CD4-positive, alpha-beta memory T cell (primary cell): ENCODE measurements at places on chromosomes 5 and 9. TPM values are rescaled to one million over a fixed set of nuclear protein-coding genes. Genes with fewer than 3 reads are reported as not detected.

- no peak overlapping the region for H3K27ac ChIP-seq
- no peaks in the 10 kb centered on the region for H3K36me3 ChIP-seq
- H3K4me1 ChIP-seq = peaks cover 93% of the 10 kb centered on the region
- DNase-seq = no peak
Measured at GRCh38 chr9:99114049-99114440, 9.1 kb downstream of the TGFBR1 start.

DNA sequence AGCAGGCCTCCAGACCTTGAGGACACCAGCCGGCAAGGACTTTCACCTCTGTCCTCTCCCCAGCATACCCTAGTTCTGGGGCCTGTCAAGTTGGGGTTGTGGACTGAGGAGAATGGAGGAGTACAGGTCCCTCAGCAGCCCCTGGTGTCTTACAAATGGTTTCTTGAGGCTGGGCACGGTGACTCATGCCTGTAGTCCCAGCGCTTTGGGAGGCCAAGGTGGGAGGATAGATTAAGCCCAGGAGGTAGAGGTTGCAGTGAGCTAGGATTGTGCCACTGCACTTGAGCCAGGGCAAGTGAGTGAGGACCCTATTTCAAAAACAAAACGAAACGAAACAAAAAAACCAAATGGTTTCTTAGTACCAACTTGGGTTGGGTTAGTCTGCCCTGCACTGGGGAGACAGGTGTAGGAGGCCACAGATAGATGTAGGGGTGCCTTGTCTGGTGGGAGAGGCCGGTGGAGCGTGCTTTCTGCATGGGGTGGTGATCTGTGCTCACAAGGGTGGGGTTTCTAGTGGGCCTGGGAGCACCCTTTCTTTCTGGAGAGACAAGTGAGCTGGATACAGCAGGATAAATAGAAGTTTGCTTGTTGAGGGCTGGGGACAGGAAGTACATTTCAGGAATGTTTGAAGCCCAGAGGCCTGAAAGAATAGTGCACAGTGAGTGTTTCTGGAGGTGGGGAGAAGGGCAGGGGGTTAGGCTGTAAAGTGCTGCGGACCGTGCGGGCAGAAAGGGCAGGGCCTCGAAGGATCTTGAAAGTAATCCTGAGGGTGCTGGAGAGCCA, 37.7 kb upstream of the PSD2 start:
- H3K4me1 ChIP-seq = peaks cover 13% of the 10 kb centered on the region
- H3K4me3 ChIP-seq = no peak overlapping the region
- no peak for DNase-seq
- H3K27me3 ChIP-seq = peaks cover 24% of the 10 kb centered on the region
- no peak overlapping the region for H3K27ac ChIP-seq
- H3K36me3 ChIP-seq = no peaks in the 10 kb centered on the region

- H3K27me3 ChIP-seq = no peaks in the 10 kb centered on the region
- no peak for DNase-seq
- no peaks in the 10 kb centered on the region for H3K36me3 ChIP-seq
- H3K4me3 ChIP-seq = no peak overlapping the region
- H3K4me1 ChIP-seq = no peaks in the 10 kb centered on the region
Measured at GRCh38 chr9:27701016-27701415, 127.7 kb upstream of the C9orf72 start.

- no peak for DNase-seq
- peaks cover 19% of the 10 kb centered on the region for H3K36me3 ChIP-seq
- no peak overlapping the region for H3K27ac ChIP-seq
- H3K27me3 ChIP-seq = no peaks in the 10 kb centered on the region
- peaks cover 39% of the 10 kb centered on the region for H3K4me1 ChIP-seq
- no peak overlapping the region for H3K4me3 ChIP-seq
Measured at GRCh38 chr5:140642718-140643117, 3.5 kb downstream of the TMCO6 start.

GRCh38 chr5:116411101-116411571, 163.5 kb downstream of the SEMA6A start:
- H3K36me3 ChIP-seq = no peaks in the 10 kb centered on the region
- H3K27ac ChIP-seq = no peak overlapping the region
- H3K4me1 ChIP-seq = no peaks in the 10 kb centered on the region

Gene MFAP3
- total RNA-seq = 25.4 TPM

DNA sequence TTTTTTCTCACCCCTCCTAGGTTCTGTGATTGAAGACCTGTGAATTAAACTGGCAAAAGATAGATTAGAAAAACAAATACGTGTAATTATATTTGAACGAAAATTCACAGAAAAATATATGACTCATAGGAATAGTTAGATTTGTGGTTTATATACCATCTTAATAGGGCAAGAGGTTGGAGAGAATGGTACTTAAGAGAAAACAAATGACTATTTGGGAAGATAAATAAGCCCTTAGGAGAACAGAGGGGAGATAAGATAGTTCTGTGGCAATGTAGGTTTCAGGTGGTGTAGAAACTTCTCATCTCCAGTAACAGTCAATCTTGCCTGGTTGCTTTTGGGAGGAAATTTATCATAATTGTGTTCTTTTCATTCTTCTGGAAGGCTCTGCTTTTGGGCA, 122.0 kb downstream of the PRDM9 start:
- no peak overlapping the region for H3K27ac ChIP-seq
- no peaks in the 10 kb centered on the region for H3K4me1 ChIP-seq
- no peaks in the 10 kb centered on the region for H3K27me3 ChIP-seq
- no peak overlapping the region for H3K4me3 ChIP-seq
- DNase-seq = no peak

DNA sequence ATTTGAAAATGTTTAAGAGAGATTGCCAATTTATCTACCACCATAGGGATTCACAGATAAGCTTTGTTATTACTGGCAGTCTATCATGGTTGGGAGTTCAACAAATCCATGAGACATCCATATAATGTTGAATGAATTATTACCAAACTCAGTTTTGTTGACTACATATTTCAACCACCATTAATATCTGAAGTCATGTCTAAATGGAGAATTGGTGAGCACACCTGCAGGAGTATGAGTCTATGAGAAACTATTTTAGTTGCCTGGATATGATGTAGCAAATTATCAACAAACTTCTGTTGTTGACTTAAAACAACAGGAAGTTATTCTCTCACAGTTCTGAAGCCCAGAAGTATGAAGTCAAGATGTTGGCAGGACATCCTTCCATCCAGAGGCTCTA, 126.8 kb upstream of the FBXL7 start:
- H3K36me3 ChIP-seq = no peaks in the 10 kb centered on the region
- H3K27me3 ChIP-seq = no peaks in the 10 kb centered on the region
- no peak for DNase-seq
- no peak overlapping the region for H3K4me3 ChIP-seq
- no peaks in the 10 kb centered on the region for H3K4me1 ChIP-seq

Gene CBY3
- total RNA-seq = 0.58 TPM

GRCh38 chr5:113202746-113203716, 226.4 kb downstream of the DCP2 start:
- H3K27ac ChIP-seq = no peak overlapping the region
- no peaks in the 10 kb centered on the region for H3K27me3 ChIP-seq
- H3K36me3 ChIP-seq = no peaks in the 10 kb centered on the region
- no peak overlapping the region for H3K4me3 ChIP-seq
- no peak for DNase-seq

DNA sequence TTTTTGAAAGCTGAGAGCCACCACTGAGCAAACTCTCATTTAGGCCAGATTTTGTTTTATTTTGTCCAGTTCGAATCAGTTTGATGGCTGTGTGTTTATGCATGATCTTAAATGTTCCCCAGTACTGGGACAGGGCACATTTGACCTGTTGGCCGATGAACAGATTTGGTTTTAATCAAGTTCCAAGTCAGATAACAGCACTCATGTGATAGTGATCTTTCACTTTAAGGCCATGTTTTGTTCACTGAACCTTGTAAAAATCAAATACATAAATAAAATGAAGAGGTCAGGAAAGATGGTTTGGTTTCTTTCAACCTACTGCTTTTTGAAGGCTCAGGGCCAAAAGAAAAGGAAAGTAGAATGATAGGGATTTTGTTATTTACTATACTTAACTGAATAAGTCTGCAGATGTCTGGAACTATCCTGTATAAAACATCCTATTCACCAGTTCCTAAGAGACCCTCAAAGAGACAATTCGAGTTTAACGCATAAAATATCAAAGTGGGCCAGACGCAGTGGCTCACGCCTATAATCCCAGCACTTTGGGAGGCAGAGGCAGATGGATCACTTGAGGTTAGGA, 77.2 kb downstream of the PGM5 start:
- H3K27me3 ChIP-seq = no peaks in the 10 kb centered on the region
- H3K36me3 ChIP-seq = no peaks in the 10 kb centered on the region
- H3K4me3 ChIP-seq = no peak overlapping the region
- no peaks in the 10 kb centered on the region for H3K4me1 ChIP-seq

GRCh38 chr5:86640998-86641397, 23.3 kb downstream of the COX7C start:
- DNase-seq = no peak
- no peaks in the 10 kb centered on the region for H3K36me3 ChIP-seq
- no peaks in the 10 kb centered on the region for H3K4me1 ChIP-seq

Gene PHYHD1
- total RNA-seq = 2.2 TPM

GRCh38 chr5:159385536-159385935, 55.2 kb upstream of the IL12B start:
- no peaks in the 10 kb centered on the region for H3K36me3 ChIP-seq
- H3K27ac ChIP-seq = no peak overlapping the region
- no peak for DNase-seq
- H3K4me1 ChIP-seq = no peaks in the 10 kb centered on the region
- H3K4me3 ChIP-seq = no peak overlapping the region

GRCh38 chr5:126808521-126808988, 31.6 kb downstream of the LMNB1 start:
- no peak overlapping the region for H3K4me3 ChIP-seq
- DNase-seq = peak; percentile 40
- no peak overlapping the region for H3K27ac ChIP-seq
- H3K4me1 ChIP-seq = peaks cover 25% of the 10 kb centered on the region
- H3K27me3 ChIP-seq = no peaks in the 10 kb centered on the region

Gene ZNF483
- total RNA-seq = 22.9 TPM

Gene EGFL7
- not detected for total RNA-seq

Gene WDR55
- total RNA-seq = 49.6 TPM

GRCh38 chr9:107637421-107638420, 148.2 kb upstream of the KLF4 start:
- peaks cover 5% of the 10 kb centered on the region for H3K27me3 ChIP-seq
- no peak overlapping the region for H3K4me3 ChIP-seq
- no peak for DNase-seq
- H3K36me3 ChIP-seq = no peaks in the 10 kb centered on the region

- no peaks in the 10 kb centered on the region for H3K27me3 ChIP-seq
- no peaks in the 10 kb centered on the region for H3K36me3 ChIP-seq
- no peaks in the 10 kb centered on the region for H3K4me1 ChIP-seq
- no peak for DNase-seq
Measured at GRCh38 chr5:98231089-98231488, 542.4 kb upstream of the RGMB start.

Gene IER5L
- 3.6 TPM for total RNA-seq

DNA sequence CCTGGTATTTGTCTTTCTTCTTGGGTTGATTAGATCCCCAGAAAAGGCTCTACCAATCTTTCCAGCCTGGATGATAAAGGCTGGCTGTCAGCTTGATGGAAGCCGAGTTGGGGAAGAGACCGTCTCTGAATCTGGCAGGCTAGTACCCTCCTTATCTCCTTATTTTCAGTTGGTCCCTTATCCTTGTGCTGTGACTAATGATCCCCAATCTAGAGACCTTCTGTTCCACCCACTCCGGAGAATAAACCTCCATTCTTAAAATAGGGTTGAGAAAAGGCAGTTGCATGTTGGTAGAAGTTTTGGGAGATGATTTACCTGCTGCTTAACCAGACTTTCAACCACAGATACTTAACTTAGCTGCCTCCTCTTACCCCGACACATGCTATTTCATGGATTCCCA, 52.3 kb downstream of the PRKACG start:
- no peak for DNase-seq
- no peak overlapping the region for H3K4me3 ChIP-seq
- H3K27ac ChIP-seq = no peak overlapping the region
- no peaks in the 10 kb centered on the region for H3K36me3 ChIP-seq

- H3K4me3 ChIP-seq = no peak overlapping the region
- H3K4me1 ChIP-seq = no peaks in the 10 kb centered on the region
- no peak for DNase-seq
- H3K36me3 ChIP-seq = no peaks in the 10 kb centered on the region
- H3K27me3 ChIP-seq = no peaks in the 10 kb centered on the region
Measured at GRCh38 chr9:8874482-8874881, 1074.9 kb upstream of the DMAC1 start.

Gene FAM120AOS
- 50.8 TPM for total RNA-seq

Gene FKTN
- total RNA-seq = 13.9 TPM

GRCh38 chr5:40332970-40333369, 346.7 kb upstream of the PTGER4 start:
- no peak overlapping the region for H3K27ac ChIP-seq
- H3K36me3 ChIP-seq = no peaks in the 10 kb centered on the region
- H3K27me3 ChIP-seq = no peaks in the 10 kb centered on the region
- DNase-seq = no peak
- peaks cover 17% of the 10 kb centered on the region for H3K4me1 ChIP-seq

DNA sequence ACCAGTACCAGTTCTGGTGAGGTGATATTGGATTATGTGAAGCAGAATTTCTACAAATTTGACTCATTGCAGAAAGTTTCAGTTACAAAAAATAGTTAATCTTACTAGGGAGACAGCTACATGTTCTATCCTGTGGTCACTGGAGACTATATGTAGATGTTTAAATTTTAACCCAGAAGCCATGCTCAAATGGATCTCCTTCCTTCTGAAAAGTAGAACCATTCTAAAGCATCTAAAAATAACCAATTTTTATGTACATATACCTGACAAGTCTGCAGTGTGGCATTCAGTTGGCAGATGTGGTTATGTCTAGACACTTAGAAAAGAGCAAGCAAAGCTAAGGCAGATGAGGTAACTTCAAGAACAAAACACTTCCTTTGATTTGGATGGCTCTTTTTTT, 65.5 kb upstream of the POU4F3 start:
- no peak overlapping the region for H3K4me3 ChIP-seq
- H3K36me3 ChIP-seq = peaks cover 51% of the 10 kb centered on the region
- no peak overlapping the region for H3K27ac ChIP-seq
- DNase-seq = no peak
- H3K4me1 ChIP-seq = no peaks in the 10 kb centered on the region

GRCh38 chr9:129276486-129277230, 98.6 kb upstream of the IER5L start:
- no peak for DNase-seq
- H3K27ac ChIP-seq = no peak overlapping the region
- no peaks in the 10 kb centered on the region for H3K36me3 ChIP-seq
- peaks cover 2% of the 10 kb centered on the region for H3K4me1 ChIP-seq
- H3K4me3 ChIP-seq = no peak overlapping the region

Gene EQTN
- total RNA-seq = not detected

DNA sequence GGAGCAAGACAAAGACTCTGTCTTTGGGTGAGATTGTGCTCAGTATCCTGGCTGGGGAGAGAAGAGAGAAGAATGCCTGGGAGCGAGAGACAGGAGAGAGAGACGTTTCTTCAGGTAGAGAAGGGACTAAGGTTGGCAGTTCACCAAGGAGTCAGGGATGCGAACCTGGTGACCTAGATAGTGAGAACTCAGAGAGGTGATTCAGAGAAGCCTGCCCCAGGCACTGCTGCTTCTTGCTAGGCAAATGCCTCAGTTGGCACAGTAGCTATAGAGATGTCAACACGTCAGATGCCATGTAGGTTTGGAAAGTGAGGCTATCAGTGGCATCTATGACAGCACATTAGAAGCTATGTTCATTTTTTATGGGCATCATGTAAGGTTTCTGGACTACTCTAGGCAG, 231.6 kb upstream of the VLDLR start:
- no peak for DNase-seq
- H3K36me3 ChIP-seq = no peaks in the 10 kb centered on the region
- no peaks in the 10 kb centered on the region for H3K4me1 ChIP-seq
- no peak overlapping the region for H3K27ac ChIP-seq
- H3K4me3 ChIP-seq = no peak overlapping the region

Gene CCNI2
- total RNA-seq = 12.5 TPM
